ENCODE measurements at places on chromosomes 13 and 19. TPM values are rescaled to one million over a fixed set of nuclear protein-coding genes. Genes with fewer than 3 reads are reported as not detected.

DNA sequence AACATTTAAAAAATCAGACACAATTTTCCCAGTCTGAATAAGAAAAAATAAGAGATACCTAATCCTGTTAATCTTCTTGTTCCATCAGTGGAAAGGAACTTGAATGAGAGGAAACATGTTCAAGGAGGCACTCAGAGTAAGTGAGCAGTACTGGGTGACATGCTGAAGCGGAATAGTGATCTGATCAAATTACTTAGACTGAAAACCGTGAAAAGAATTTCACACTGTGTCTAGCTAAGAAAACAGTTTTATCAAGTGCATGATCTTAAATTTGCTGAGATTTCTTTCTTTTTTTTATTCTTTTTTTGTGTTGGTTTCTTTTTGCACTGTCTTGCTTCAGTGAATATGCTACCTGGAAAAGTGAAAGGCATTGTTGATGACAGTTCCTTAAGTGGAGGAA is 249.5 kb upstream of the SLC10A2 start:
- no peak for DNase-seq

GRCh38 chr13:51643882-51644281 is 59.6 kb downstream of the WDFY2 start:
- no peak for DNase-seq

- no peak for DNase-seq
Measured at GRCh38 chr13:102870677-102871415, 25.0 kb downstream of the ERCC5 start.

- no peak for DNase-seq
Measured at GRCh38 chr13:43122791-43123190, 99.4 kb downstream of the DNAJC15 start.

- no peak for DNase-seq
Measured at GRCh38 chr13:59641817-59642216, 521.9 kb downstream of the DIAPH3 start.

GRCh38 chr13:51681037-51681678 is 96.9 kb downstream of the WDFY2 start:
- DNase-seq, result no peak

- DNase-seq, result no peak
Measured at GRCh38 chr13:26946684-26947343, 186.2 kb upstream of the GPR12 start.

DNA sequence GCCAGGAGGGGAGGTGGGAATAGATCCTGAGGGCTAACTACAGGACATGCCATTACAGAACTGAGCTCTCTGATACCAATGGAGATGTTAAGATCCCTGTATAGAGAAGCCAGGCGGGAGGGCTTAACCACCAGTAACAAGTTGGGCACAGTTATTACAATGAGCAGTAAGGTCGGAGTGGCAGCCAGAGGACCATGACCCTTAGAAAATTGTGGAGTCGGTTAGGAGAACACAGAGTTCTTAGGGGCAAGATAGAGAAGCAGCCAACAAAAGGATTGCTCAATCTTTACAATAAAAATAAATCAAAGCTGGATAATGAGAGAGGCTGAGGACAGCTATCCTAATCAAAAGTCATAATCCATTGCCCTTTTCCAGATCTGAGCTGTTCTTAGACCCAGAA is 10.4 kb downstream of the CPB2 start:
- DNase-seq, result no peak

DNA sequence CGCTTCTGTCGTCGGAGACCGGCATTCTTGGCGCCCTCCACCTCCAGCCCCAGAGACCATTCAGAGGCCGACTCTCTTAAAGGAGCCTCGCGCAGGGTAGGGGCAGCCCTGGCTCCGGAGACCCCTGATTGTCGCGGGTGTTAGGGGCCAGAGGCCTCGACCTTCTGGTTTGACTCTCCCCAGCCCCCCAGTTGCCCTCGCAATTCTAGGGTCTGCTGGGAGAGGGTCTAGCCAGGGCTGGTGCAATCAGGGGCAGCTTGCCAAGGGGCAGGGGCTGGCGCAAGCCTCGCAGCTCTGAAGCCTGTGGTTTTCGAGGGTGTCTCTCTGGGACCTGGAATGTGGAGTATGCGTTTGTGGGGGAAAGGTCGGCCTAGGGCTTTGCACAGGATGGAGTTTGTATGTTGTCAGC is 1.6 kb upstream of the SLC7A10 start:
- DNase-seq, result no peak

DNA sequence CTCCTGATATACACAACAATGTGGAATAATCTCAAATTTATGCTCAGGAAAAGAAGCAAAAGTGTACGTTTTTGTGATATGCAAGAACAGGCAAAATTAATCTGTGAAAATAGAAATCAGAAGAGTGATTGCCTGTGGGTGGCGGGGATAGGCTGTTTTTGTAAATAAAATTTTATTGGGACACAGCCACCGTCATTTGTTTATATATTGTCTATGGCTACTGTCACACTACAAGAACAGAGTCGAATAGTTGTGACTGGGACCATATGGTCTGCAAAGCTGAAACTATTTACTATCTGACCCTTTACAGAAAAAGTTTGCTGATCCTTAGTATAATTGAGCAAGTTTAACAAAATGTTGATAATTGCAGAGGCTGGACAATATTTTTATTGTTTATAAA is 269.5 kb upstream of the HTR2A start:
- no peak for DNase-seq

The ZNF28 gene
- total RNA-seq, result 27.4 TPM

The DCT gene
- total RNA-seq, result 0.26 TPM

The ZNF575 gene
- total RNA-seq, result 4.6 TPM

The SLC25A41 gene
- 0.91 TPM for total RNA-seq
